T-helper 17 cell (primary cell): ENCODE measurements at places on chromosomes 4 and X.

DNA sequence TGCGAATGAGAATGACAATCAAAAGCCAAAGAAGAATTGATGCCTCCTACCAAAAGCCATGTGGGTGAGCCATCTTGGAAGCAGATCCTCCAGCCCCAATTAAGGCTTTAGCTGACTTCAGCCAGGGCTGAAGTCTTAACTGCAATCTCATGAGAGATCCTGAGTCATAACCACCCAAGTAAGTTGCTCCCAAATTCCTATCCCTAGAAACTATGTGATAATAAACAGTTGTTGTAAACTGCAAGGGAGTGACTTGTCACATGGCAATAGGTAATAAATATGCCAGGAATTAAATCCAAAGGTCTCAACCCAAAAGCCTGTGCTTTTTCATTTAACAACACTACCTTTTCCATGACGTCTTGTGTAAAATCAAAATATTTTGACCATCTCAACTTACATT is 154.2 kb upstream of the TBL1X start:
- no peak overlapping the region for H3K27ac ChIP-seq
- H3K4me3 ChIP-seq: no peak overlapping the region
- H3K4me1 ChIP-seq: peaks cover 7% of the 10 kb centered on the region
- DNase-seq: no peak
- H3K27me3 ChIP-seq: no peaks in the 10 kb centered on the region

GRCh38 chr4:137754652-137755471 is 222.6 kb upstream of the PCDH18 start:
- H3K4me1 ChIP-seq: no peaks in the 10 kb centered on the region
- H3K4me3 ChIP-seq: no peak overlapping the region
- H3K27ac ChIP-seq: no peak overlapping the region
- no peaks in the 10 kb centered on the region for H3K27me3 ChIP-seq

DNA sequence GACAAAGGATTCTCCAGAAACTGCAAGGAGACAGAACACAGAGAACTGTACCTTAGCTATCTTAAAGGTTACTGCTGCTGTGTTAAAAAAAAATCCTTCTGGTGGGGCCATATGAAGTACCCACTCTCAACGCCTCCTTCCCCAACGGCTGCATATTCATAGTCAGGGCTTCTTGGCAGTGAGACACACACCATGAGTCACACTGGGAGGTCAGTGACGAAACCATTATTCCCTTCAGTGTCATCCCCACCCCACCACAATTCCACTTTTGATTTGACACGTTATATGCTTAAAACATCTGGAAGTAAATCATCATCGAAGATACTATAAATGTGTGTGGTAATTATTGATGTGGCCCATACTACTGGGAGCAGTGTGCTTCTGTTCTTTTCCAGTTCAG is 271.5 kb downstream of the LDB2 start:
- H3K36me3 ChIP-seq: no peaks in the 10 kb centered on the region
- no peak for DNase-seq

DNA sequence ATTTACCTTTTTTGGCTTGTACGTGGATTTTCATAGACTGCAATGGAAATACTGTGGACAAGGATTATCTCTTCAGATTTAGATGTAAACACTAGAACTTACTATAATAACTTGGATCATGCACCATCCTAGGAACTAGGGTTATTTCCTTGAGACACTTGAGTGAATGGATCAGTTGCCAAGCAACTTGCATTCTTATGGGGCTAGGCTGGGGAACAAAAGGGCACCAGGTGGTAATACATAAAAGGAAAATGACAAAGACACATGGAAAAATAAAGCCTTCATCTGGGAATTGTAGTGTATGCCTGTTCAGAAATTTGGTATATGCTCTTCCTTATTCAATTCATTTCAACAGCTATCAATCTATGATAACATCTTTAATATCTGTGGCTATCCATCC is 247.1 kb downstream of the SPRY1 start:
- H3K27ac ChIP-seq: no peak overlapping the region
- H3K36me3 ChIP-seq: no peaks in the 10 kb centered on the region
- H3K4me1 ChIP-seq: no peaks in the 10 kb centered on the region
- H3K27me3 ChIP-seq: no peaks in the 10 kb centered on the region
- DNase-seq: no peak

- H3K4me3 ChIP-seq: no peak overlapping the region
- no peak overlapping the region for H3K27ac ChIP-seq
- H3K36me3 ChIP-seq: no peaks in the 10 kb centered on the region
- H3K4me1 ChIP-seq: no peaks in the 10 kb centered on the region
- no peak for DNase-seq
Measured at GRCh38 chr4:149296503-149296902, 519.1 kb downstream of the IQCM start.

DNA sequence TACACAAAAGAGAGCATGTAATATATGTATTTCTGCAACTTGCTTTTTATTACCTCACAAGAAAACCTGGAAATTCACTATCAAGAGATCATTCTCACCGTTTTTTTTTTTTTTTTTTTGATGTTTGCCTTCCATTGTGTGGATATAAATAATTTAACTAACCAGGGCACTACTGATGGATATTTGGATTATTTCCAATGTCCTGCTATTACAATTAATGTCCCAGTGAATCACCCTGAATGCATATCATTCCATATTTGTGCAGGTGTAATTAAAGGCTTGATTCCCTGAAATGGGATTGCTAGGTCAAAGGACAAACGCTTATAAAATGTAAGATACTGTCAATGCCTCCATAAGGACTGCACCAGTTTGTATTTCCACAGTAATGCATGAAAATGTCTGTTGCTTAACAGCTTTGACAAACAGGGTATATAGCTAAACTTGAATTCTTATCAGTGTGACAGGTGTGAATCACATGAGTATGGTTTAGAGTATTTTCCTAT is 87.8 kb downstream of the NCAPG start:
- H3K4me3 ChIP-seq: no peak overlapping the region
- no peaks in the 10 kb centered on the region for H3K27me3 ChIP-seq
- peaks cover 8% of the 10 kb centered on the region for H3K36me3 ChIP-seq

- H3K27ac ChIP-seq: no peak overlapping the region
- H3K4me1 ChIP-seq: peaks cover 6% of the 10 kb centered on the region
- DNase-seq: no peak
- no peaks in the 10 kb centered on the region for H3K36me3 ChIP-seq
- no peaks in the 10 kb centered on the region for H3K27me3 ChIP-seq
- no peak overlapping the region for H3K4me3 ChIP-seq
Measured at GRCh38 chr4:48914311-48914710, 7.7 kb upstream of the OCIAD2 start.
